ENCODE measurements at places on chromosomes 4 and X. TPM values are rescaled to one million over a fixed set of nuclear protein-coding genes. Genes with fewer than 3 reads are reported as not detected.

LINC00632 gene
- total RNA-seq, result 14.3 TPM

DNA sequence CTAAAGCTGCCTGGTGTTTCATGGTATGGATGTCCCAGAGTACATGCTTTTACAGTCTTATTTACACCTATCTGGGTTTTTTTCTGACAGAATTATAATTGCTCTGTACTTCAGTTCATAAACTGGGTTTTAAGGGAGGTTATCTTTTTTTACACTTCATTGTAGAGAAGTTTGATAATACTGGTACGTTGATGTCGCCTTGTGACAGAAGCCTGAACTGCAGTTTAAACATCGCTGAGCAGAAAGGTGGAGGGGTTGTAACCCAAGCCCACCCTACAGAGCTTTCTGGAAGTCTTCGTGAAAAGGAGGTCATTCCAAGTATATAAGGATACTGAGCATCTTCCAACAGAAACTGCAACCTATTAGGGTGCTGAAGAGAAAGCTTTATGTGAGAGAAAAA is 46.4 kb downstream of the BEX1 start:
- no peak for DNase-seq
- no peaks in the 10 kb centered on the region for H3K36me3 ChIP-seq
- H3K4me1 ChIP-seq, result no peaks in the 10 kb centered on the region
- H3K27ac ChIP-seq, result no peak overlapping the region

GRCh38 chrX:31993637-31994036 is 921.8 kb upstream of the FTHL17 start:
- H3K27ac ChIP-seq, result no peak overlapping the region
- H3K36me3 ChIP-seq, result no peaks in the 10 kb centered on the region
- H3K4me3 ChIP-seq, result no peak overlapping the region
- no peaks in the 10 kb centered on the region for H3K4me1 ChIP-seq

GRCh38 chrX:150363561-150364346 is 637 bp downstream of the MAMLD1 start:
- DNase-seq, result no peak
- peaks cover 37% of the 10 kb centered on the region for H3K27me3 ChIP-seq
- H3K36me3 ChIP-seq, result no peaks in the 10 kb centered on the region
- peak overlapping the region; percentile 36 for H3K27ac ChIP-seq
- H3K4me1 ChIP-seq, result peaks cover 32% of the 10 kb centered on the region

DNA sequence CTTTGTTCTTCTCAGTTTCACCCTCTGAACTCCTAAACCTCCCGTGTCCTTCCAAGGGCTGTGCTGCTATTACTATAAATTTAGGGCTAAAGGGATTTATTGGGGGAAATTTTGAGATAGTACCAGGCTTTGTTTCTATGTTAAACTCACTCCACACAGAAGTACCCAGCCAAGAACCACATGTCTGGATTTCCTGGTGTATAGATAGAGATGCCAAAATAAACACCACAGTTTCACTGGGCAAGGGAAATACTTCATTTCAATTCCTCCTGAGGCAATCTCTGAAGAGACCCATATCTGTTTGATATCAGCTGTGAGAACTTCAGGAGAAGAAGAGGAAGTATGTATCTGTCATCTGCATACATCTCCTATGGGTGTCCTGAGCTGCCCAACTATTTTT is 21.7 kb upstream of the CLNK start:
- no peaks in the 10 kb centered on the region for H3K4me1 ChIP-seq
- no peaks in the 10 kb centered on the region for H3K36me3 ChIP-seq
- H3K27me3 ChIP-seq, result no peaks in the 10 kb centered on the region

DNA sequence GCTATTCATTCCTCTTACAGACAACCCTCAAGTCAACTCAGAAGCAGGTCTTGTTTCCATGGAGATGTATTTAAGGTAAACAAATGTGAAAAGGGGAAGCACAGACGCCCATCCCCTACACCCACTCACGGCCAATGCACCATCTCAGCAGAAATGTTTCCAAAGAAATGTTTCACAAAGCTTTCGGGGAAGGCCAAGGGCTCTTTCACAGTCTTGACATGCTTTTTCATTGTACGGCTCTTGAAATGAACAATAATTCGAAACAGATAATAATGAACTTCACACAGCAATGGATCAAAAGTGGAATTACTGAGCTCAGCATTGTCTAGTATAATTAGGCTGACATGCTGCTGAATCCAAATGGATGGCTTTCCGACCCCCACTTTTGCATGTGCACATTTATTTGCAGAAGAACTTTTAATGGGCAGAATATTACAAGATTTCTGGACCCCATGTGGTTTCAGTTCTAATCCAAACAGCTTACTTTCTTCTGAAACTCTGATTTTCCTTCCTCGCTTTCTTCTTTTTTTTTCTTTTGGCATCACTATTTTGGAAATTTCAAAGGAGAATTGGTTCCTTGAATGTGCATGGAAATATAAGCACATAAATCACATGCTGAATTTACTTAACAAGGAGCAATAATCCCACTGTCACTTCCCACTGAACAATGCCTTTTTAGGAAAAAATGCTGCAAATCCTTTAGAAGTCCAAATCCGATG is 160.9 kb downstream of the SMIM20 start:
- no peaks in the 10 kb centered on the region for H3K27me3 ChIP-seq
- DNase-seq, result peak; percentile 29
- peak overlapping the region; percentile 71 for H3K27ac ChIP-seq
